Activated T-cell treated with anti-CD3 and anti-CD28 coated beads for 24 hours (primary cell): ENCODE measurements at places on chromosomes 13 and 19.
A peak's percentile ranks its signal among the peaks of the same experiment; 100 is the strongest.

GRCh38 chr13:32588736-32589135 lies 2.5 kb downstream of the PDS5B start:
- DNase-seq: no peak

DNA sequence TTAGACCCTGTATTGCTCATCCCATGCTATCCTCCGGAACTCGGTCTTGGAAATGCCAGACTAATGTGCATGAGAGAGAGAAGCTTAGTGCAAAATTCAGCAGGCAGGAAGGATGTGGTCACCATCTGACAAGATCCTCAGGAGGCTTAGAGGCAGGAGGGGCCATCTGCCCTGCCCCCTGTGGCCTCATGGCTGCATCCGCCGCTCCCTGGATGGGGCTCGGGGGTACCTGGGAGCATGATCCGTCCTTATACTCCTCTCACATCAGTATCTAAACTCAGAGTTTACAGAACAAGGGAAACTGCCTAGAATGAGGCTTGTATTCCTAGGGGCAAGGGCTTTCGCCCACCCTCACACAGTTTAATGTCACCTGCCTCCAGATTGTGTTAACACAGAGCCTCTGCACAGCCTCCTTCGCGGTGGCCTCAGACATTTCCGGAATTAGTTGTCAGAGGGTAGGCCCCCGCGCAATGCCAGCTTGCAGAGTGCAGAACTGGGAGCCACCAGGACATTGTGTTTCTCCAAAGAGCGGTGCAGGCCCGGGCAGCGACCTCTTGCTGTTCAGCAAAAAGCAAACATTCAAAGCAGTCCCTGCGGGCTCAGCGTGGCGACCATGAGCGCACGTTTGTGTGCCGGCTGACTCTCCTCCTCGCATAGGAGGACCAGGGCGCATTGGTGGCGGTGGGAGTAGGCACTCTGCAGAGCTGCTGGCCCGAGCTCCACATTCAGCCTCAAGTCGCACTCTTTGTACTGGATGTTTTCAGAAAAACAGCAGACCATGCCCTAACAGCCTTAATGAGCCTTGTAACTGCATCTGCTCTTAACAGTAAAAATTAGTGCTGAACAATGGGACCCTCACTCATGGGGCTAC lies 39.1 kb downstream of the GPR12 start:
- DNase-seq: peak; percentile 10

- no peak for DNase-seq
Measured at GRCh38 chr13:25394402-25395060, 22.8 kb downstream of the ATP8A2 start.

DNA sequence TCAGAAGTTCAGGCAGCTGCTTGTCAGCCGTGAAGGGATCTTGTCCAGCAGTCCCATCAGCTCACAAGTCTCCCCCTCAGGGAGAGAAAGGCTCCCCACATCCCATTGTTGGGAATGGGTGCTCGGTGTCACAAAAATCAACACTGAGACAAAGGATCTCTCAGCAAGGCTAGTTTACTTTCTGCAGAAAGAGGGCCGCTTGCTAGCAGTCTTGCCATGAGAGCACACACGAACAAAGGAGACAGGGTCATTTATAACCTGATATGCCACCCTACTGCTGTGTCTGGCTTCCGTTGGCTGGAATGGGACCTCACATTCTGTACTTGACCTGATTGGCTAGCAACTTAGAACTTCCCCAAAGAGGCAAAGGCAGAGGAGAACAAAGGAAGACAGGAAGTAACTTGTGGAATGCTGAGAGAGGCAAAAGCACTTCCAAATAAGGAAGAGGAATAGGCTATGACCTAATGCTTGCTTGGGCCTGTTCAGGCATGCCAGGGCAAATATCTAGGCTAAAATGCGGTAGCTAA lies 8.7 kb upstream of the IGFL3 start:
- no peak for DNase-seq

DNA sequence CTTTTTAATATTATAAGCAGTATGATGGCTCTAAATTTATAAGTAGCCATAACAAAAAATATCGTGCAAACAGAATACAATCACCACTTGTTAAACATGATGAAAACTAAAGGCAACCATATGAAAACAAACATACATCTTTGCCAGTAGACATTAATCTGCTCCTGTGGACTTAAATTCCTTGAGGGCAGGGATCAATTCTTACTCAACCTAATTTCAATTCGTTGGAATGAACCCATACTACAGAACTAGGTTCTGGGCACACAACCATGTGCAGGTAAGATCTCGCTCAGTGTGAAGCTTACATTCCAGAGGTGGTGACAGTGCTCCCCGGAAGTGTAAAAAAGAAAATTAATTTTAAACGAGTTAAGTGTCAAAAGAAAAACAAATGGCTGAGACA lies 13.4 kb downstream of the TBC1D4 start:
- no peak for DNase-seq

- DNase-seq: no peak
Measured at GRCh38 chr19:38172001-38172400, 52.0 kb downstream of the DPF1 start.

DNA sequence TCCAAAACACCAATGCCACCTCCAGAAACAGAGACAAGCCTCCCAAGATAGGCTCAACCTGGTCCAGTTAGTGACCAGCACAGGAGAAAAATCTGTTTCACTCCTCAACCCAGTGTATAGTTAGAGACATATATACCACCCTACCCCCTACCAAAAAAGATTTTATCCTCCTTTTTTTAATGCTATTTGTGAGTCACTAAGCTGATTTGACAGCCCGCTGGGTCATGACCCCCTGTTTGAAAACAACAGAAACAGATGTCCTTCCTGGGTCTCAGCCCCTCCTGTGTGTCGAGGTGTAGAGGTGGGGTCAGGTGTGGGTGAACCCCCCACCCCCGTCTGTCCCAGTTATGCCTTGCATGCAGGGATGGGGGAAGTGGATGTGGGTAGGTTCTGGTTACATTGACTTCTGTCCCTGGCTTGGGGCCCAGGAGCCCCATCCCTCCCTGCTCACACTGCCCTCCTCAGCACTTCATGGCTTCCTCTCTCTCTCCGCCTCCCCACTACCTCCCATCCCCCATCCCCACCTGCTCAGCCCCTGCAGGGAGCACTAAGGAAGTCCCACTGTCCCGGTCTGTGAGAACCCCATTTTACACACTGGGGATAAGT lies 14.0 kb upstream of the TOMM40 start:
- no peak for DNase-seq
